ENCODE measurements at places on chromosomes 2 and 18.

DNA sequence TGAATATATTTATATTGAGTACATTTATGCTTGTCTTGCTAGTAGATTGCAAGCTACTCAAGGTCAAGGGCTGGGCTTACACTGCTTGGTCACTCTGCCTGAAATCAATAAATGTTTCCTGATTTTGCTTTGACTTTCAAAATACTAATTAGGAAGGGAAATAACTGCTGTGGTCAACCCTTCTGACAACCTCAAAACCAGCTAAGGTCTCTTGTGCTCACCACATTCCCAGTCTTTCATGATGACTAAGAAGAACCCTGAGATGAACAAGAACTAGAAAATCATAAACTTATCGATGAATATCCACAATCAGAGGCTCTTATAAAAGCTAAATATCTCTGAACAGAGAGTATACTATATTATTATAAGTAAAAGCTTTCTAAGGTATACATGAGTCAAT is 33.3 kb downstream of the ABCB11 start:
- DNase-seq, result no peak

DNA sequence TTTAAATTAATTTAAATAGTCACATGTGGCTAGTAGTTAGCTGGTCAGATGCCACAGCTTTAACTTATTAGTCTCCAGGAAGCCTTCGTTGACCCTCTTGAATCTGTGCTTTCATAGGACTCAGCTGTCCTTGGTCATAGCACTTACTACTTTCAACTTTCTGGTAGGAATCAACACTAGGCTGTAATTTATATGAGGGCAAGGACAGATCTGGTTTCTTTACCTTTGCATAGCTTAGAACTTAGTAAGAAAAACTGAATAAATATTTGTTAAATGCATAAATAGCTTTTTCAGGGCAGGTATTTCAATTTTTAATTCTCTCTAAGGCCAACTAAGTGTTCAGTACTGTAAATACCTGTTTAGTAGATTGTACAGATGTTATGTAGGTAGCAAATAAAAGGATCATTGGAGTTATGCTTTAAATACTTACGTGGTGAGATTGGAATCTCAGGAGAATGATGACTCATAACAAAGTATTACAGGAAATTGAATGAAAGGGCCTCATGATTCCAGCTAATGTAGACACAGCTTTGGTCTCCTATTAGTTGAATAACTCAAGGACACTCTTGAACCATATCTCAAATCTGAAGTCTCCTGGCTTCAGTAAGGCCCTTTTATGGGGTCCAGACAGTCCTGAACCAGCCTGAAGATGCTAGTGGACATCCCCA is 2.6 kb downstream of the CLIP4 start:
- no peak for DNase-seq

DNA sequence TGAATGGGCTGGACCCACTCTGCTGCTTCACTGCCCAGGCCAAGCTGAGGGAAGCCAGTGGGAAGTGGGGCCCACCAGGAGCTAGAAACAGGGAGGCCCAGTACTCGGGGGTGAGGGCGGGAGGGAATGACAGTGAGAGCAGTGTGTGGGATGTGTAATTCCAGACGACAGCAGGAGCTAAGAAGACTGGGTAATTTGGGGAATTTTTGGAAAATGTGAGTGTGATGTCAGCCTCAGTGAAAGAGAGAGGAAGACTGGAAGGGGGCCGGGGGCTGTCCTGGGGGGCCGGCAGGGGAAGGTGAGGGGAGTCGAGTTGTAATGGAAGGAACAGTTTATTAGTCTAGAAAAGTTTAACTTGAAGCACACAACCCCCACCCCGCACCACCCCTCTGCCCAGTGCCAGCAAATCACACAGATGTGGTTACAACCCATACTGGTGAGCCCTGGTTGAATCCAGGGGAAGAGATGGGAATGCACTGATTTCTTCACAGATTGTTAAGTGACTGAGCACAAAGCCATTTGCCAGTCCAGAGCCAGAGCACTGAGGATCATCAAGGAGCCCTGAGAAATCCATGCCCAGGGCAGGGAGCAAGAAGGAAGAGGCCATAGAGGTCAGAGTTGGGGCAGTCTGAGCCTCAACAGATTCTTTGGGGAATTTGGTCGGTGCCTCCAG is 76.7 kb upstream of the PKDCC start:
- no peak for DNase-seq

GRCh38 chr18:75962036-75962572 is 532.9 kb downstream of the ZNF516 start:
- no peak for DNase-seq

GRCh38 chr2:159557437-159558034 is 58.8 kb downstream of the BAZ2B start:
- no peak for DNase-seq

DNA sequence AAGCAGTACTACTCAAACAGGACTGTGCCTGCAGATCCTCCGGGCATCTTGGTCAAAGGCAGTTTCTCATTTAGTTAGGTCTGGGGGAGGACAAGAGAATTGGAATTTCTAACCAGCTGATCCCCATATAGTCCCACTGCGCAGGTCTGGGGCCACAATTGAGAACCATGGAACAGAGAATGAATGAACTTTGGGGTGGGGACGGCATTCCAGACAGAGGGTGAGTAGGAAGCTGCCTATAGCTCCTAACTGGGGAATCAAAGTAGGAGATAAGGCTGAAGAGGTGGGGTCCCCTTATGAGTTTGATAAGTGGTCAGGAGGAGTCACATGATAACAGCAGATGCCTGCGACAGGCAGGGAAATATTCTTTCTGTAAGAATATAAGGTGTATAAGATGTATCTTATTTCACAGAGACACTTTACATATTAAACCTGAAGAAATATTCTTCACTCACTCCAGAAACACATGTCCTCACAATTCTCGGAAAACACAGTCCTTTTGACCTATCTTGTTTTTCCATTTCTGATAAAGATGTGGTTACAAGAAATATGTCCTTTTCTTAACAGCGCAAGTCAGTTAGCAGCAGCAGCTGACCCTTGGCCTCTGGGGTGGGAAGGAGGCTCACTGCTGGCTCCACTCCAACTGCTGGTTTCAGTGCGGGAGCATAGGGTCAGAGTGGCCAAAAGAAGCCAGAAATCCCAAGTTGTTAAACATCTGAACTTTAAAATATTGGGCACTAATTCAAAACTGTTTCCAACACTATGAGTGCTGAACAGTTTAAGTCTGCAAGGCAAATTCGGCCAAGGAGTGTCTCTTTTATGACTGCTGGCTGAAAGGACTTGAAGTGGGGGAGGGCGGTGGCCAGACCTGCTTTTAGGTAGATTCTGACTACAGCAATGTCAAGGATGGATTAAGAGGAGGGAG is 12.6 kb upstream of the TMEM214 start:
- DNase-seq, result no peak

GRCh38 chr2:48674933-48675332 is 57.3 kb downstream of the GTF2A1L start:
- DNase-seq, result no peak

- no peak for DNase-seq
These were observed 85.3 kb upstream of the ITGA6 start for GRCh38 chr2:172342078-172342477.

GRCh38 chr18:45656194-45656770 is 41.0 kb downstream of the SLC14A2 start:
- no peak for DNase-seq

DNA sequence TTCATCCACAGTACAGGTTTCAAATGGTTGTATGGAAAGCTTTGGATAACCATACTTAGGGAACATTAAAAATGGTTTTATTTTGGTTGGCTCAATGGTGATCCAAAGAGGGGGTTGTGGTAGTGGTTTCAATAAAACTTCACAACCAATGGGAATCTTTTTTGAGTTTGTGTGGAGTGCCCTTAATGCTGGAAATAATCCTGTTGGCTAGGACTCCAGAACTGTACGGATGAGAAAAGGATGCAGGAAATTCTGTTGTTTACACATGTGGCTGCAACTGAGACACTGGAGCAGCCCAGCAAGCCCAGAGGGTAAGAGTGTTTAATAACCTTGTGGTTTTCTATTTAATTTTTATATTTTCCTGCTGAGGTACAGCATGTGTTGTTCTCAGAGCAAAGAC is at the start of gene CCDC102B:
CCDC102B (plus strand) TSS at position 210 of the 400 bp plus-strand sequence. CDS start 38,684 bp downstream, outside the sequence.
- no peak for DNase-seq

DNA sequence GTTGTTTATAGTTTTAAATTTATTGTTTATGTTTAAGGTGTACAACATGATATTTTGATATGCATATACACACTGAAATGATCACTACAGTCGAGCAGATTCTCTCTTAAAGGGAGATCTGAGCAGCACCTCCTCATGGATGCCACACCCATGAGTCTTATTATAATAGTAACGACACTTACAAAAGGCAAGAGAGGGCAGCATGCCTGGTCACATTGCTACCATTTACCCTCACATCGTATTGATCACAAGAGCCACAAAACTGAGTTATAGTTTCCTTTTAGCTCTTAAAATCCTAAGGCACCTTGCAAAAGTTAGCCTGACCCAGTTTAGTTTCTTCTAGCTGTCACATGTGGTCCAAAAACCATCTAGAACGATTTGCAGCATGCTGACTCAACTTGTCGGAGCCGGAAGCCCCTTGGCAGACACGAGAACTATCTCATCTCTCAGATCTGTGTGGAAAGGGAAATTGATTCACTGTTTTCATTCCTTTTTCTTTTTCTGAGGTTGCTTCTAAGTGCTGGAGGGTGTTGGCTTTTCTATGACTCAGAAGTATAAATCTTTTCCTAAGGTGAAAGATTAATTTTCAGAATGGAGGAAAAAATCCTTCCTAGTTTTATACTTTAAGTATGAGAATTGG is 85.3 kb downstream of the CDC42EP3 start:
- DNase-seq, result no peak

DNA sequence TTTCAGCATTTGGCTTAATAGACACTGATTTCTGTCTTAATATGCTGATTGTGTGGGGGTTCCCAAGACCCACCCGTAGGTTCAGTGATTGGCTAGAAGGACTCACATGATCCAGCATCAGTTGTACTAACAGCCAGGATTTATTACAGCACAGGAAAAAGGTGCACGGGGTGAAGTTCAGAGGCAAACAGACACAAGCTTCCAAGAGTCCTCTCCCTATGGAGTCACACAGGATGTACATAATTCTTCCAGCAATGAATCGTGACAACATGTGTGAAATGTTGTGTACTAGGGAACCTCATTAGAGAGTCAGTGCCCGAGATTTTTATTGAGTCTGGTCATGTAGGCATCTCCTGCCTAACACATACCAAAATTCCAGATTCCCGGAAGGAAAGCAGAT is 52.8 kb downstream of the GALNT1 start:
- DNase-seq, result no peak

- DNase-seq, result no peak
These were observed 146.5 kb downstream of the NCKAP5 start for GRCh38 chr2:133421516-133422324.

DNA sequence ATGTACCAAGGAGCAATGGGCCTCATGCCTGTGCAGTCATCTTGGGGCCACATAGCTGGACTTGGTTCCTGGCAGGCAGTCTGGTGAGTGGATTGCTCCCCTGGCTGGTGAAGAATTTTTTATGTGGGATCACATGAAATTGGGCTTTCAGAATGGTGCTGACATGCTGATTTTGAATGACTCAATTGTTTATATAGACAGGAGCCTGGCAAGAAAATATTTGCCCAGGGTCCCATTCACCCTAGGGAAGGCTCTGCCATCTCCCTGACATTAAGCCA is 266.9 kb downstream of the DYSF start:
- DNase-seq, result no peak

DNA sequence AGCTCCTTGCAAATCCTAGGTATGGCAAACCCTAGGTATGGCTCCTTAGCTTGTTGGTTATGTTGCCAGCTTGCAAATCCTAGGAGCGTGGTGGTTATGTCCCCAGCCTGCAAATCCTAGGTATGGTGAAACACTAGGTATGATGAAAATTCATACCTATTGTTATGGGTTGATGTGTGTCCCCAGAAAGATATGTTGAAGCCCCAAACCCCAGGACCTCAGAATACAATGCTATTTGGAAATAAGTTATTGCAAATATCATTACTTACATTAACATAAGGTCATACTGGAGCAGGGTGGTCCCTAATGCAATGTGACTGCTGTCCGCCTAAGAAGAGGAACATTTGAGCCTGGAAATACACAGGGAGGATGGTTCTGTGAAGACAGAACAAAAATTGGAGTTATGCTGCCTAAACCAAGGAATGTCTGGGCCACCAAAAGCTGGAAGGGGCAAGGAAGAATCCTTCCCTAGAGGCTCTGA is 220.8 kb downstream of the MYCN start:
- DNase-seq, result no peak

DNA sequence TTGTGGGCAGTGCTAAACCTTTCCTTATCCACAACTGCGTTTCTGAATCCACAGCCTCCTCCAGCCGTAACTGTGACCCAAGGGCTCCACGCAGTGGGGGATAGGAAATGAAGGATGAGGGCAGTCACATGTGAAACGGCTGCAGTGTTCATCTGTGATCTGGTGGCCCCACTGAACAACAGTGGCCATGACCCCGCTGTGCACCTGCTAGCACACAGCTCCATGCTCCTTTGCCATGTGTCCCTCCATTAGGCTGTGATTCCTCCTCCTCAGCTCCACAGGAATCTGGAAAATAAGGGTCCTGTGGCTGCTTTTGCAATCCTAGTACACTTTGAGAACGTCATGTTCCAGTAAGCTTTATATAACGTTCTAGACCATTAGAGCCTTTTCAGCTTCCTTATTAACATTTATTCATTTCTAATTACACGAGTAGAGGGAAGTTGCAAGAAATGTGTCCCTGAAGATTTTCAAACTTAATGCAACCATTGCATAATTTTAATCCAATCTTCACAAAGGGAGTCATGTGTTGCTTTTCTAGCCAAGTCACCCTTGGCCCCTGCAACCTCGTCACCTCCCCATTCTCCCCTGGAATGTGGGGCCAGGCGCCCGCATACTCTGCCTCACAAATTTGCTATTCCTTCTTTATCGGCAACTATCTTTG is 7.1 kb upstream of the NAPG start:
- peak; percentile 82 for DNase-seq

DNA sequence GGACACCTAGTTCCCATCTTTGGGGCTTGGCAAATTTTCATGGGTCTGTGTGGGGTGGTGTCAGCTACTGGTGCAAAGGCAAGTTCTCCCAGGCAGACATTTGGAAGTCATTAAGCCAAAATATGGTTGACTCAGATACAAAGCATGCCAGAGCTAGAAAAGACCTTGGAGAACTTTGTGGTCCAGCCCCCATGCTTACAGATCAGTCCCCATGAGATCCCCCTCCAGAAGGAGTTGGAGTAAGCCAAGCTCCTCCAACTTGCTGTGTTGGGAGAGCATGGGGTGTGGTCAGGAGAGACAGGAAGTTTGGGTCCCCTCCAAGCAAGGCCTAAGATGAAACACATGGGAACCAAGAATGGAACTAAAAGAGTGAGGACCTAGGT is 224.5 kb downstream of the CYP26B1 start:
- DNase-seq, result no peak

DNA sequence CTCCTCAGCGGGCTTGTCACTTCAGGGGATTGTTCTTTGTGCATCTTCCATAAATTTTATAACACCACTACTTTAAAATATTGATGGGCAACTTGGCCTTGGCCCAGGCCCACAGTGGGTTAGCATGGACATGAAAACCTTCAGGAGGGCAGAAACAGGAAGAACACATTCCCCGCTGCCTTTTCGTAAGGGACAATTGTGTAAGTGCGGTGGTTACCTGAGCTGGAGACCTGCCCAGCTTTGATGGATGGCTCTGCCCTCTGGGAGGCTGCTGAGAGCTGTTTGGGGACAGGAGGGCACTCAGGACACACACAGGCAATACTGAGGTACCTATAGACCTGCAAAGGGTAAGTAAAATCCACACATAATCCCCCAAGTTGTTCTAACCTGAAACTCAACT is 46.8 kb downstream of the FECH start:
- no peak for DNase-seq
